ENCODE measurements at places on chromosomes 2 and 18.

- no peak for DNase-seq
Observed at GRCh38 chr2:124884315-124884714, 859.2 kb downstream of the CNTNAP5 start.

DNA sequence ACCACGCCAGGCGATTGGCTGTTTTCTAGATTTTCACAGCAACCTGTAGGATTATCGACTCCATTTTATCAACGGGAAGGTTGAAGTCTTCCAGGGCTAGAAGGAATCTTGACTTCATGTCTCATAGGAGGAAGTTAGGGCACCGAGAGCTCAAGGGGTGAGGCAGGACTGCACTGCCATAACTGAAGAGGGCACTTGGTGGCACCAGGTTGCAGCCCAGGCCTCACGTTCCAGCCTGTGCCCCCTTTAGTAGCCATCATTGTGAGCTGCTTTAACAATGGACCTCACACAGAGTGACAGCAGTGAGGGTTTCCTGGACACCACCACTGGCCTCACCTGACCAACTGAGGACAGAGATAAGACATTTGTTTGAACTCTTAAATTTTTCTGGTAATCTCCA is 22.9 kb upstream of the RPL37A start:
- DNase-seq: no peak

DNA sequence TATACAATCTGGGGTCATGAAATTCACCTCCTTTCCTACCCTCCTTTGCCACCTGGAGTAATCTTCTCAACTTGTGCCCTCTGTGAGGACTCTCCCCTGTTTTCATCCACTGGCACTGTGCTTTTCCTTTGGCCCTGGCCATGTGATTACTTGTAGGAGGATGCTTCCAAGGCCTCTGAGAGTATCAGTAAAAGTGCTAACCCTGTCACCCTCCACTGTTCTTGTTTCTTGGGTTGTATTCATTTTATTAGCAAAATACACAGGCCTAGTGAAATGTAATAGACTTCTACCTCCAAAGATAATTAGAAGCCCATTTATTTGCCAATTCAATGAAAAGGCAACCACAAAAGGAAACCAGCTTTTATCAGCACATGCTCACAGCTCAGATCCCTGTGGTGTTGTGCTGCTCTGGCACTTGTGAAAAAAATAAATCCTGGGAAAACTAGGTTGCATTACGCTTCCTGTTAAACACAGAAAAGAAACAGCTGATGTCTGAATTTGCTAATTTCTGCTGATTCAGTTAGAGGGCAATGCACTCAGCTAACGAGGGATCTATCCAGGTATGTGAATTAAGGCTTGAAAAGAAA is 357.5 kb upstream of the ETAA1 start:
- DNase-seq: no peak

GRCh38 chr2:220560192-220560591 is 932.8 kb downstream of the SLC4A3 start:
- DNase-seq: no peak

DNA sequence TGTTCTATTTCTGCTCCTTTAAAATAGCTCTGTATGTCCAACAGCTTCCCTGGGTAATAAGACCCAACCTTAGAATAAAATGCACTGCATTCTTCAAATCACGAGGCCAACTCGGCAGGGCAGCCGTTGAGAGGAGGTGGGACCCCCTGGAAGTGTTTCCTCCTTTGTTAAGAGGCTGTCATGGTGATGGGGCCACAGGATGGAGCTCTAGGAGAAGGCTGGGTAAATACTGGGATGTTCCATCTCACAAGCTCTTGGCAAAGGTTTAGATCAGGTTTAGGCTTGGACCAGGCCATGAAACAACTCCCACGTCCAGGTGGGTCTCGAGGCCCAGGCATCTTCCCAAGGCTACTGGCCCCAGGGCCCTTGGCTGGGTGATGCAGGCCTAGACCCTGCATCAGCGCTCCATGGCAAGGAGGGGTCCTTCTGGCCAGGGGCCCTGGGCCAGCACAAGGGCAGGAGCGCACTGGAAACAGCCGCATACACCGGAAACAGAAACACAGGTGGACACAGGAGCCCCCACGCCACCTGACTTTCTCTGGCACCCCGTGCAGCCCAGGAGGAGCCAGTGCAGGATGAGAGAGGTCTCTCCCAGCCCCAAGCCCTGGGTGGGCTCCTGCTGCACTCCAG is 38.8 kb upstream of the OTOS start:
- no peak for DNase-seq

All from activated CD8-positive, alpha-beta memory T cell treated with anti-CD3 and anti-CD28 coated beads for 1 hour (primary cell).